ENCODE measurements at places on chromosomes 5 and 9. TPM values are rescaled to one million over a fixed set of nuclear protein-coding genes. Genes with fewer than 3 reads are reported as not detected.

The FOXD4L5 gene
- not detected for total RNA-seq

The CBY3 gene
- total RNA-seq = 0.50 TPM

GRCh38 chr9:4548811-4549725 lies 58.8 kb downstream of the SLC1A1 start:
- DNase-seq = no peak

DNA sequence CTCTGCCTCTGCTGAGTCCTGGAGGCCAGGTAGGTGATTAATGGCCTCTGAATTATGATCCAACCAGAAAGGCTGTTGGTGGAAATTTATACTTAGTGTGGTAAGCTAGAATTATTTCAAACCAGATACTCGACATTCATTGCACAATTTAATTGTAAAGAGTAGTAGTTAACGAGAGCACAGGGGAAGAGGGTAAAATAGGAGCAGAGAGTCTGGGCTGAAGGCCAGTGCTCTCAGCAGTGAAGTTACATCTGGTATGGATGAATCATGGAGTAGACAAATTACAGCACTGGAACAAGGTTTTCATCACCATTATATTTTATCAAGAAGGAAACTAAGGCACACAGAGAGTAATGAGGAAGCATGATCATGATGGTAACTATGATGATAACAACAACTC lies 92.5 kb downstream of the TLR4 start:
- no peak for DNase-seq

GRCh38 chr9:125161284-125161918 lies 18.1 kb upstream of the SCAI start:
- DNase-seq = no peak

DNA sequence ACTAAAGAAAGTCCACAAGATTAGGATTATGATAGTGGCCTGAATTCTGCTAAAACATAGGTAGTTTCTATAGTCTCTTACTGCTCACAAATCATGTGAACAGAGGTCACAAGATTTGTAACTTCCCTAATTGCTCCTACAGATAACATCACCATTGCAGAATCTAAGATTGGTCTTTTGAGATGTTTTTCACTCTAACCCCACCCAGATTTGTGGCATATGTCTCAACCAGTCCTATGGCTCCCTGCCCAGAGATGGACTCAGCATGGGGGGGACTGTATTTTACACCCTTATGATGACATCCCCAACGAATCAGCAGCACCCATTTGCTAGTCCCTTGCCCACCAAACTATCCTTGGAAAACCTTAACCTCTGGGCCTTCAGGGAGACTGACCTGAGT lies 1046.2 kb downstream of the CDH12 start:
- no peak for DNase-seq

- DNase-seq = no peak
Observed at GRCh38 chr9:121895818-121896544, 197.1 kb downstream of the TTLL11 start.

- no peak for DNase-seq
Observed at GRCh38 chr5:118791926-118792734, 196.2 kb downstream of the DTWD2 start.

DNA sequence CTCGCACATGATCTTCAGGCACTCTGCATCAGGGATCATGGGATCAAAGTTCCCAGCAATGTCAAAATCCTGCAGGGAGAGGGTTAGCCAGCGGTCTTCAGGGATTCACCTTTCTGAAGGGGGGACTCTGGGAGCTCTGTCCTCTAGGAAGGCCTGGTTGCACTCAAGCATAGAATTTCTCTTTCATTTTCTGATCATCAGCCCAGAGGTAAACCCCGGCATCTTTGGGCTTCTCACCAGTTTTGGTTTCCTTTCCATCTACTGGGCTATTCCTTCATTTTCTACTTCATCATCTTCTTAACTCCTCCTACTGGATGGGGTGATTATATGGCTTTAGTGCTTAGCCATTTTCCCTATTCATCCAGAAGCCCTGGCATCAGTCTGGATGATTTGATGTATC lies 4.6 kb upstream of the DND1 start:
- no peak for DNase-seq

DNA sequence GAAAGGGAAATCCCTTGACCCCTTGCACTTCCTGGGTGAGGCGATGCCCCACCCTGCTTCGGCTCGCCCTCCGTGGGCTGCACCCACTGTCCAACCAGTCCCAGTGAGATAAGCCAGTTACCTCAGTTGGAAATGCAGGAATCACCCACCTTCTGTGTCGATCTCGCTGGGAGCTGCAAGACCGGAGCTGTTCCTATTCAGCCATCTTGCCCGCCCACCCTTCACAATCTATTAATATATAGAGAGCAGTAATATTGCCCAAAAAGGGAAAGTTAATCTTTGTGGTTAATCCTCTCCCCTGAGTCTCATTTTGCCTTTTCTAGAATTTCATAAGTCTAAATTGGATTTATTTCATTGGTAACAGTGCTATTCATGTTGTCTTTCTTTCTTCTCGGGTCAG lies 16.4 kb downstream of the SRD5A1 start:
- no peak for DNase-seq

GRCh38 chr5:172453206-172453985 lies 929 bp downstream of the SH3PXD2B start:
- no peak for DNase-seq

- no peak for DNase-seq
Observed at GRCh38 chr9:4962085-4962484, 23.0 kb upstream of the JAK2 start.

GRCh38 chr5:146993876-146994530 lies 115.4 kb upstream of the PPP2R2B start:
- no peak for DNase-seq

Data from T-cell (primary cell).